ENCODE measurements at places on chromosomes 5 and 9.

DNA sequence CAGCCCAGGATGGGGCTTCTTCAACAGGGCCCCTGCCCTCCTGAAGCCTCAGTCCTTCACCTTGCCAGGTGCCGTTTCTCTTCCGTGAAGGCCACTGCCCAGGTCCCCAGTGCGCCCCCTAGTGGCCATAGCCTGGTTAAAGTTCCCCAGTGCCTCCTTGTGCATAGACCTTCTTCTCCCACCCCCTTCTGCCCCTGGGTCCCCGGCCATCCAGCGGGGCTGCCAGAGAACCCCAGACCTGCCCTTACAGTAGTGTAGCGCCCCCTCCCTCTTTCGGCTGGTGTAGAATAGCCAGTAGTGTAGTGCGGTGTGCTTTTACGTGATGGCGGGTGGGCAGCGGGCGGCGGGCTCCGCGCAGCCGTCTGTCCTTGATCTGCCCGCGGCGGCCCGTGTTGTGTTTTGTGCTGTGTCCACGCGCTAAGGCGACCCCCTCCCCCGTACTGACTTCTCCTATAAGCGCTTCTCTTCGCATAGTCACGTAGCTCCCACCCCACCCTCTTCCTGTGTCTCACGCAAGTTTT is 23.6 kb downstream of the PCDHGC5 start:
- DNase-seq: peak; percentile 88

GRCh38 chr9:134491196-134491835 is 150.3 kb upstream of the COL5A1 start:
- DNase-seq: peak; percentile 7

DNA sequence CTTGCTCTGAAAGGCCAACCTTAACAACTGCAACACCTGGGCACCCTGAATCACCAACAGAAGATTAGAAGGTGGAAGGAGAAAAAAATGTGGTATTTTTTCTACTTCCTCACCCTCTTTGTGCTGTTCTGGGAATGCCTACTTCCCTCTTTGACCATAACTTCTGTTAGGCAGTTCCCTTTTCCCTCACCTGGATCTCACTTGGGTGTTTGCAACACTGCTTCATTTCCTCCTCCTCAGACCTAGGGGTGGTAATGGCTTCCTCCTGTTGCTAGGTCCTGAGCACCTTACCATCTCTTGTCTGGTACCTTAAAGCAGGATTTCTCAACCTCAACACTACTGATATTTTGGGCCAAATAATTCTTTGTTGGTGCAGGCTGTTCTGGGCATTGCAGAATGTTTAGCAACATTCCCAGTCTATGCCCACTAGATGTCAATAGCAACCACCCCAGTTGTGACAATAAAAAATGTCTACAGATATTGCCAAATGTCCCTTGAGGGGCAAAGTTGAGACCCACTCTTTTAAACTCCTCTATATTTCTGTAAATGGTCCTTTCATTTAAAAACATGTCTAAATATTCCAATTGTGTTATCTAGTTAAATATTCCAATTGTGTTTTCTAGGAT is 300.0 kb upstream of the VLDLR start:
- no peak for DNase-seq

DNA sequence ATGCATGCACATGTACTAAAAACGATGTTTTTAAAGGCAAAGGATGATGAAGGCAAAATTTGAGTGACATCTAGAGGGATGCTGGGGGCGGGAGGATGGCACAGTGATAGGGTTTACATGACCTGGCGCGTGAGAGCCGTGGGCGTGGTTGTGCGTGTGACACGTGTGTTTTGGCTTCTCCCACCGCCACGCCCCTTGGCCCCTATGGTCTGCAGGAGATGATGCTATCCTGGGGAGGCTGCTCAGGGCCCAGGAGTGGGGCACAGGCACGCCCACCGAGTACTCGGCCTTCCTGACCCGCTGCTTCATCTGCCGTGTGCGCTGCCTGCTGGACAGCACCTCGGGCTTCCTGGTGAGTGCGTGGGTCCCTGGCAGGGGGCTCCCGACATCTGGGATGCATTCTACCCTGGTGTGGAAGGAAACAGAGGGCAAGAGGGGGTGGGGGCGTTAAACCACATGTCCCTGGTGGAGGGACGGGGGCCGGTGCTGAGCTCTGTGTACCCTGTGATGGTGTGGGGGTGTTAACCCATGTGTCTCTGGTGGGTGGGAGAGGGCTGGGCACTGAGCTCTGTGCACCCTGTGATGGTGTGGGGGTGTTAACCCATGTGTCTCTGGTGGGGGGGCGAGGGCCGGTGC is 19.2 kb upstream of the EXOC3 start:
- DNase-seq: peak; percentile 28

- DNase-seq: no peak
These were observed 14.6 kb upstream of the PRR16 start for GRCh38 chr5:120449501-120449900.

DNA sequence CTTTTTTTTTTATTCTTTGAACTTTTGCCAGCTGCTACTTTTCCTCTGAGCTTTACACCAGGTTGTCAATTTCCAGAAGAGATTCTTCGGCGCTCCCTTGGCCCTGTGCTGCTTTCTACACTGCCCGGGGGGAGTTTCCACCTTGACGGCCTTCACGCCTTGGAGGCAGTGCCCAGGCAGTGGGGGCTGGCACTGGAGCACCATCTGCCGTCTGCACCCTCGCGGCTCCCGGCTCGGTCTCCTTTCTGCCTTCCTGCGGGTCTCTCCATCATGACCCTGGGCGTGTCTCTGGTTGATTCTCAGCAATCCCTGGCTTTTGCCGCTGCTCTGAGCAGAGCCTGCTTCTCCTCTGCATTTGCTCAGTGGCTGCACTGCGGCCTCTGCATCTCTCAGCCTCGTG is 2.9 kb downstream of the SLC6A18 start:
- DNase-seq: no peak

DNA sequence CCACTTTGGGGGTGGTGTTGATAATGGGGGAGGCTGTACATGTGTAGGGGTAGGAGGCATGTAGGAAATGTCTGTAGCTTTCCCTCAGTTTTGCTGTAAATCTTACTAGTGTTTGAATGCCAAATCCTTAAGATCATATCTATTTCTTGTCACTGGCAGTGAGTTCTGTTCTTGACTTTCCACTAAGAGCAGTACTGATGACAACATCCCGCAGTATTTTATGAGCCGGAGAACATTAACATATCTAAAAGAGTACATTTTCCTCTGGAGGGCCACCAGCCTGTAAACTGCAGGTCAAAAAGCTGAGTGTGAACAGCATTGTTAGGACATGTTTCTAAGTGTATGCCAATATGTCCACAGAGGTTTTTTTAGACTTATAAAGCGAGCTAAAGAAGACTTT is 2.5 kb upstream of the HSPB3 start:
- no peak for DNase-seq

- no peak for DNase-seq
These were observed 25.4 kb upstream of the SNX18 start for GRCh38 chr5:54492178-54492577.

DNA sequence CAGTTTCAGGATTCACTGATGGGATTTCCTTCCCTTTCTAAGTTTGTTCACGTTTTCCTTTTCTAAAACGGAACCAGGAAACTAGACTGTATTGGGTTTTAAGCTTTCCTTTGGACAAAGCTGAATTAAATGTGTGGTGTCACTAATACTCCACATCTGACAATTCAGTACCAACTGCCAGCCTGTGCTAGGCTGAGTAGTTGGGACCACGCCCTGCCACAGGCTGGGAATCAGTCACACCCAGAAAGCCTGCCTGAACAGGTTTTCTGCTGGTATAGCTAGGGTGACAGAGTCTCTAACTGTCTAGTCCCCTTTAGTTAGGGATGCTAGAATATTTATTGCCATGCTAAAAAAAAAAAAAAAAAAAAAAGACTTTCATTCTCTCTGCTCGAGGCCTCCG is 15.6 kb downstream of the SPACA9 start:
- DNase-seq: no peak

DNA sequence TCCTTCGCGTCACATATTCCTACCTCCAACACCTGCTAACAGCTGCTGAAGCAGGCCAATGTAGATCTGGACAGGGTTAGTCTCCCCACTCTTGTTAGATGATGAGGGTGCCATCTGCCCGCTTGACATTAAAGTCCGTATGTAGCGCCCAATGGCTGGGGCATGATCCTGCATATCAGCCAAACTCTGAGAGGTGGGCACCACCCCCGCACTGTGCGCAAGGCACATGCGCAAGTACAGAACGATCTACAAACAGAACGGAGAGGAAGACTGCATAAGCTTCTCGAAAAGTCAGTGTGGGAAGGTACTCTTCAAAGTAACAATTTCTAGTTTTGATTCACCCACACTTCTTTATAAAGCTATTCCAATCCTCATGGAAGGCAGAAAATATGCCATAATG is 69.8 kb downstream of the ECPAS start:
- no peak for DNase-seq

GRCh38 chr5:4065472-4066320 is 470.1 kb downstream of the IRX1 start:
- DNase-seq: no peak

GRCh38 chr9:105496826-105497225 is 49.0 kb downstream of the FSD1L start:
- no peak for DNase-seq

DNA sequence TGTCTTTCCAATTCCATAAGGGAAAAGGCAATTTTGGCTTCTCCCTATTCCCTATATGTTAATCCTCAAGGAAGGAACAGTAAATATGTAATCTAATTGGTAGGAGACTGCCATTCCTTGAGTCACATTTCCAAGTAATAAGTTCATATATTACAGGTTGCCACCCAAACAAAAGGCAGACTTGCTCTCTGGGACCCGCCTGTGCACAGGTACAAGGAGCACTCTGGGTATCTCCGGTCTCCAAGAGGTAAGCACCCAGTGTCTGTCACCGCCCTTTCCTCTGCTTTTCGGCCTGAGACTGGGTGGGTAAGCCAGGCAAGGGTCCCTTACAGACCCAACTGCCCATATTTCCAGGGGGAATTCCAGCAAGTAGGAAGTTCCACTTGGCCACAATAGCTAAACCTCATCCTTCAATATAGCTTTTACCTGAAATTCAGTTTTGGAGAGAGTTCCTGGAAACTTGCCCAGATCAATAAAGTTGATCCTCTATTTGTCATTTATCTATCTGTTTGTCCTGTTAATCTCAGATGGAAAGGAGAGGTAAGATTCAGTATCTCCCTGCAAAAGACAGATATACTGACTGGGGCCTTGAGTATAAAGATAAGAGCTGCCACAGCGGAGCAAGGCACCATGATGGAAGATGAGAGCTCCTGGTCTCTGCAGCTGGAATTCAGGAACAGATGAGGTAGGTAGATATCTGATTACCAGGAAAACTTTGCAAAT is 81.8 kb downstream of the SUSD1 start:
- no peak for DNase-seq

GRCh38 chr9:130936285-130937117 is 2.5 kb downstream of the FIBCD1 start:
- no peak for DNase-seq

- no peak for DNase-seq
These were observed 212.8 kb downstream of the NXNL2 start for GRCh38 chr9:88747768-88748167.

DNA sequence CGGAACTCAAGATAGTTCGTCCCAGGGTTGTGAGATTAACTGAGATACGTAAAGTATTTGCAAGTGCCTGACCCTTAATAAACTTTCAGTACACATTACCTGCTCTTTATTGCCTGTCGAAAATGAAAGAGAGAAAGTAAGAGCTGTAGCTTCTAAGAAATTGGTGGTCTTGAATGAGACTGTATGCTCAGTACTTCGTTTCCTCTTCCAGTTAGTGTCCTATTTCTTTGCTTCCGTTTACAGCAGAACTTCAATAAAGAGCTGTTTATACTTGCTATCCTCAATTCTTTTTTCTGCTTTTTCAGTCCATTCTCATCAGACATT is 534 bp downstream of the SRFBP1 start:
- no peak for DNase-seq

- DNase-seq: no peak
These were observed 59.9 kb downstream of the NPR3 start for GRCh38 chr5:32771037-32771436.

DNA sequence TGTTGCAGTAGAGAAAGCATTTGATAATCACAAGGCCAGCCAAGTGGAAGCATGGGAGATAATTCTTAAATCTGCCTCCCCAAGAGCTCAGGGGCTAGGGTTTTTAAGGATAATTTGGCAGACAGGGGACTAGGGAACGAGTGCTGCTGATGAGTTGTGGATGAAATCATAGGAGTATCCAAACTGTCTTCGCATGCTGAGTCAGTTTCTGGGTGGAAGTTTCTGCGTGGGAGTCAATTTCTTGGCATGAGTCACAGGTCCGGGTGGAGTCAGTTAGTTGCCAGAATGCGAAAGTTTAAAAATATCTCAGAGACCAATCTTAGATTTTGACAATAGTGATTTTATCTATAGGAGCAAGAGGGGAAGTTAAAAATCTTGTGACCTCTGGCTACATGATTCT is 112.6 kb downstream of the TMC1 start:
- DNase-seq: peak; percentile 29

DNA sequence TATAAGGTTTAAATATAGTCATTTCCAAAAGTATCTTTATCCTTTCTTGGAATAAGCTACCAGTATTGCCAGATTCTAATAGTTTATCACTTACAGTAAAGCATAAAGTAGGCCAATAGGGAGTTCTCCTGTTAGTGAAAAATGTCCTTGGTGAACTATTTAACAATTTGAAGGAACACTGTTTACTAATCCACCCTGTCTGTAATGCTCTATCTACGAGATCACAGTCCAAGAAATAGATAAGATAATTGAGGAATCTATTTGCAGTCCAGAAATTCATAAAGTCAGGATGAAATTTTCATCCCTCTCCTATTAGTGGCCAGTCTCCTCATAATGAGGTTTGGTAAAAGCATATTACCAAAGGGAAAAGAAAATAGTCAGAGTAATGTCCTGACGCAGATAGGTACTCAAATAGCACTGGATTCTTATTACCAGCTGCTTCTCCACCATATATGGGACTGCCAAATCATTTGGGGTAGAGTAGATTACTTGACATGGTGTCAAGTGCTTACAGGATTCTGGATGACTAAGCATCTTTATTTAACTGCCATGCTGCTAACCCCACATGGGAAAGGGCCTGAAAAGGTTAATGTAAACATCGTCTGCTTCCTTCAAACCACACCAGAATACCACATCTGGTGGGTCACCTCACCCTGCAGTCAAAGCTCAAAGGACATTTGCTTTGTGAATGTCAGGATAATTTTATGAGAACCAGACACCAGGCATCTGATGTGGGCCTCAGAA is 808.1 kb downstream of the EFNA5 start:
- no peak for DNase-seq
